ENCODE measurements at places on chromosomes 5 and 9.

GRCh38 chr9:100086097-100086635, 12.6 kb downstream of the ERP44 start:
- DNase-seq: no peak

- no peak for DNase-seq
Measured at GRCh38 chr5:139390639-139391569, 1.2 kb upstream of the MZB1 start.

GRCh38 chr9:4266602-4267001, 33.3 kb downstream of the GLIS3 start:
- no peak for DNase-seq

DNA sequence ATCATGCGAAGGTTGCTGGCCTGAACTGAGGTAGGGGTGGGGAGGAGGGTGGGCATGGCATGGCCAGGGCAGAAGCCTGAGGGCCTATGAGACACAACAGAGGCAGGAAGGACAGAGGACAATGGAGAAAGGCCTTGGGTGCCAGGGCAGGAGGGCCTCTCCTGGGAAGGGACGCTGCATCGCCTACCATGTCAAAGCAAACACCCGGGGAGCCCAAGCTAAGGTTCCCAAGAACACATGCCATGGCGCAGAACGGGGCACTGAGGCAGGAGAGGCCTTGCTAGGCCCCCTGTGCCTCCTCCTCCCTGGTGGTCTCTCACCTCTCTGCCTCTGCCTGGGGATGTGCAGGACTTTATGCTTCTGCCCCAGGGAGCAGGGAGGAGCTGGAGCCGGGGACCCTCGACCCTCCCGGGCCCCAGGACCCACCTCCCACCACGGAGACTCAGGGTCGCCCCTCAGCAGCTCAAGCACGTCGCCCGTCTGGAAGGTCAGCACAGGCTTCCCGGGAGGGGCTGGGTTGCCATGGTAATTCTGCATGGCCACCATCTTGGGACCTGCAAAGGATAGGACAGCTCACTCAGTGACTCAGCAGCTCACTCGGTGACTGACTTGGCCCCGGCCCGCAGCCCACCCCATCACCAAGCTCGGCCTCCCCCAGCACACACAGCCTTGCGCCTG, 40.3 kb upstream of the SARDH start:
- no peak for DNase-seq

DNA sequence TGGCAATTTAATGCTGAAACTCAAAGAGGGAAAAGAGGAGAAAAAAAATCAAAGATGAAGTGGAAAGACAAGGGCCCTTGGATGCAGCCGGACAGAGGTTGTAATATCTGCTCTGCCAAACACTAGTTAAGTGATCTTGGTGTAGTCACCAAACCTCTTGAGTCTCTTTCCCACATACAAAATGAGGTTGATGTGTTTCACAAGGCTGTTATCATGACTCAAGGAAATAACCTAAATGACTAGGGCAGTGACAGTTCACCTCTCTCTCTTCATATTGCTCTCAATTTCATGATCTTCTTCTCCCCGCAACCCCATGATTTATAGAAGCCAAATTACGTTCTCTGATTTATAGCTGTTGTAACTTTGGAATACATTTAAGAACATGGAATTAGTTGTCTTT, 44.9 kb downstream of the PIK3R1 start:
- DNase-seq: no peak

GRCh38 chr5:60492958-60493357, 207.0 kb downstream of the DEPDC1B start:
- DNase-seq: no peak

DNA sequence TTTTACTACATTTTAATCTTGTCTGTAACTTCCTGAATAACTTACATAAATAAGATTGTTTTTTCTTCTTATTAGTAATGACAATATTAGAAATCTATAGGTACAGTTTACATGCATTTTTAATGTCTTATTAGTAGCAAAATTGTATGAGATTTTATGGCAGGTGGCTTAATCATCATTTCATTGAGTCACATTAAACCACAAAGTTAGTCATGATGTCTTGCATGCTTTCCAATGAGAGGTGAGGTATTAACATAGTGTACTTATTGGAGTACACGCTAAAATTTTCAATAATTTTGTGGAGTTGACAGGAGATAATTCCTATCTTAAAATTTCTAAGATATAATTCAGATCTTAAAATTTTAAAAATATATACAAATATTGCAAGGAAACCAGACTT, 989.6 kb upstream of the ARRDC3 start:
- DNase-seq: no peak

DNA sequence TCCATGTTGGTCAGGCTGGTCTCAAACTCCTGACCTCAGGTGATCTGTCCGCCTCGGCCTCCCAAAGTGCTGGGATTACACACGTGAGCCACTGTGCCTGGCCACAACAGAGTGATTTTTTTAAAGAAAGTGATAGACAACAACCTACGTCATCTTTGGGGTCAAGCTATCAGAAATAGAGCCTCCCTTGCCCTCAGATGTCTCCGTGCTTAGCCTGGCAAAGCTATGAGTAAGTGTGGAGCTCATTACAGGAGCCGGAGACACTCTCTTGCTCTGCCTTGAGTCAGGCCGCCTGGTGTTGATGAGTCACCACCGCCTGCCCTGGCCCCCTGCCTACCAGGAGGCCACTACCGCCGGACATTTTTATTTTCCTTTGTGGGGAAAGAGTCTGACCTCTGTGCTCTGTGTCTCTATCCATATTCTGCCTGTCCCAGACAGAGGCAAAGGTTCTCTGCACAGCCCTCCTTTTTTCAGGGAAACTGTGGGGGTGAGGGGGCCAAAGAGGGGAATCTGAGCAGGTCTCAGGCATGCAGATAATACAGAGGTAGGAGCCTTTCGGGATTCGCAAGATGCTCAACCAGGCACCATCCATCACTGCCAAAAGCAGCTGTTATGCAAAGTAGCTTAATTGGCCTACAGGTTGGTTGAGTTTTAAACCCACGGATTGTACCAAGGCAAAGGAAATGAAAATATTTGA, 123.7 kb upstream of the CPEB4 start:
- no peak for DNase-seq

GRCh38 chr9:13279284-13280141, at the start of gene MPDZ:
Gene MPDZ (minus strand): TSS chr9:13279692. CDS start chr9:13250315, 29,377 bp downstream.
- DNase-seq: no peak

DNA sequence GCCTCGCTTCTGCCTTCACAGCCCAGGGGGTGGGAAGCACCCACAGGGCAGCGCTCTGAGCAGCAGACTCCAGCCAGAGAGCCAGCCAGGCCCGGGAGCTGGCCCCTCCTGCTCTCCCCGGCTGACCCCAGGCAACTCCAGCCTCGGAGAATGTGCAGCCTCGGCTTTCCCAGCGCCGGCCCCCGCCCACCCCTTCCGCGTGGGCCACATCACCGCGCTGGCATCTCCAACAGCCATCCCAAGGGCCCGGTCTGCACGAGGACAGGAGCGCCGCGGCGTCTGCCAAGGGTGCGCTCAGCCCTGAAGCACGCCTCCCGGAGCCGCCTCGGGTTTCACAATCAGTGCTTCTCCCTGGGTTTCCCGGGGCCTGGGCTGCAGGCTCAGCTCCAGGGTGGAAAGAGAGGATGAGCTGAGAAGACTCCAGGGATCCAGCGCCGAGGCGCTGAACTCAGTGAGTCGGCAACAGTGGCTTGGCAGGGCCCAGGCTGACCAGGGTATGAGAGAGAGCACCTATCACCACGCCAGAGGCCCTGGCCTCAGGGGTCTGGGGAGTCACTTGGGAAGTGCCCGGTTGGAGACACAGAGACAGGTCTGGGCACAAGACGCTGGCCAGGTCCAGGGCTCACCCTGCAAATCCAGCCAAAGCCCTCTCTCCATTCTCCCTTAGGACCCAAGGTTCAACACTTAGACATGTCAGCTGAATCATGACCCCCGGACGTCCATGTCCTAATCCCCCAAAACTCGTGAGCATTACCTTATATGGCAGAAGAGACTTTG, 79.6 kb downstream of the ADAMTS2 start:
- no peak for DNase-seq

DNA sequence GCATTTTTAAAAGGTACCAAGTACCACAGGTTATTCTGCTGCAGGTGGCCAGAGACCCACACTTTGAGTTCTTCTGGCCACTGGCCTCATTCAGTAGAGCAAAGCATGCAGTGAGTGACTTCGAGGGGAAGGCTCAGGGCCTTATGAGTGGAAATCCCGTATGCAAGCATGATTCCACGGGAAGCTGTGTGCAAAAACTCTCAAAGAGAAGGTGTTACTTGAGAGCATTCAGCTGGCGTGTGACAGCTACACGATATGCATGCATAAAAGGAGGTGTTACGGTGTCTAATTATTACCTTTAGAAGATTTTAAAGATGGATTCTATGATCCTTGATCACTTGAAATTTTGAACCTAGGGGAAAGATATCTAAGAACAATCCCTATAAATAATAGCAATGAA, 160.3 kb downstream of the ENC1 start:
- DNase-seq: no peak

DNA sequence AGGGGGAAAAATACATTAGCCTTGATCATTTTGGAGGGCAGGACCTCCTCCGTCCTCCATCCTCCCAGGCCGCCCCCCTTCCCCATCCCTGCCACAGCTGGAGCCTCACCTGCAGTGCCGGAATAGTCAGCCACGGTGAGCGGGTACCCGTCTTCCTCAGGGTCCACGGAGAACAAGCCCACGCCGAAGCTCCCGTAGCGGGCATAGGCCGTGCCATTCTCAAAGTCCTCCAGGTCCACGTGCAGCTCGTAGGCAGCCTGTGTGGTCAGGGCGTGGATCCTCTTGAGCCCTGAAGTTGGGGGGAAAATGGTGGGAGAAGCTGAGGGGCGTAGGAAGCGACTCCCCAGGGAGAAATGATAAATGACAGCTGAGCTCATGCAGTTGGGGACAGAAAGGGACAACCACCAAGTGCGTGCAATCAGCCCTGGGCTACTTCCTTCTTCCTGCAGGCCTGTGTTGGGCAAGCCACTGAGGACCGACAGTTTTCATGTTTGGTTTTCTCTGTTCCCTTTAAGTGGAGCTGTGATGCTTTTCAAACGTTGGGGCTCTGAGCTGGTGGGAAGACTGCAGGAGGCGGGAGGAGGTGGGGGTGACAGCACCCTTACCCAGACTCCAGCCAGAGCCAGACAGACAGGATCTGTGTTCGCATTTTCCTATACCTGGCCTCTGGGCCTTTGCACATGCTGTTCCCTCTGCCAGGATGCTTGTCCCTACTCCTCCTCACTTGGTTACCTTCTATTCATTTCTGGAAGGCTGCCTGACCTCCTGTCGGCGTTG, 8.7 kb upstream of the QRFP start:
- no peak for DNase-seq

- DNase-seq: no peak
Measured at GRCh38 chr9:100308965-100309564, 43.7 kb downstream of the TEX10 start.

- DNase-seq: no peak
Measured at GRCh38 chr9:107176436-107177151, 106.5 kb upstream of the RAD23B start.

GRCh38 chr5:125125031-125125823, 378.8 kb upstream of the ZNF608 start:
- no peak for DNase-seq

DNA sequence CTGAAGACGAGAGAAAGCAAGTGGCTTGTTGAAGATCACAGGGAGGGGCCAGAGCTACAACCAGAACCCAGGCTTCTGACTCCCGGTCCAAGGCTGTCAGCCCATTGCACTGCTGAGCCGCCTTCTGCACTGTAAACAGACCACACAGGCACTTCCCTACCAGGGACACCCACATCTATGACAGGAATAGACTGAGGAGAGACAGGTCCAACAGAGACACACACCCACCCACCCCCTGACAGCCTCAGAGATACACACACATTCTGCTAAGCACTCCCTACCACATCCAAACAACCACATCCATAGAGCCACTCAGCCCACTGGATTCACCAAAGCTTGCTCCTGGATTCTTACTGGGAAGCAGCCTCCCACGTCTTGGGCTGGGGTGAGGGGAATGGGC, 23.0 kb upstream of the MYORG start:
- DNase-seq: no peak

- DNase-seq: no peak
Measured at GRCh38 chr9:96129747-96130146, 172.2 kb downstream of the HSD17B3 start.

- no peak for DNase-seq
Measured at GRCh38 chr5:170288551-170288950, 9.0 kb downstream of the LCP2 start.

All from stimulated activated CD4-positive, alpha-beta T cell treated with anti-CD3 and anti-CD28 coated beads, Interleukin-15, amount 100 ng/mL, for 1 hour (primary cell).